ENCODE measurements at places on chromosomes 2 and 18.

GRCh38 chr18:51164761-51165281, 32.7 kb downstream of the MEX3C start:
- DNase-seq, result no peak

GRCh38 chr2:198478361-198478760, 674.0 kb downstream of the PLCL1 start:
- DNase-seq, result no peak

- DNase-seq, result no peak
Observed at GRCh38 chr2:180334514-180334913, 327.4 kb upstream of the CWC22 start.

- no peak for DNase-seq
Observed at GRCh38 chr18:43735570-43735969, 458.3 kb upstream of the SYT4 start.

DNA sequence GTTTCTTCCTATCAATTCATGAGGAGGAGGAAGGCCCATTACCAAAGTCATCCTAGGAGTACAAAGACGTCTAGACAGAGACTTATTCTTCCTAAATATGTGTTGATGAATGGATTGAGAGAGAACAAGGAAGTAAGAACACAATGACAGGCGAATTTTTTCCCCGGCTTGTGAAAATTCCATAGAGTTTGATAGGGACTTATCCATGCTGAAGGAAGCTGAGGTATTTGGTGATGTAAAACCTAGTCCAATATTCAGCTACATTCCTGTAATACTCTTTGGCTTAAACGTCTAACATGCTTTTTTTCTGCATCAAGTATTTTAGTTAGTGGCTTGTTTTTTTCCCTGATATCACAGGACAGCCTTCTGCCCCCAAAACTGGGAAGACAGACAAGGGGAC, 121.9 kb upstream of the MYT1L start:
- DNase-seq, result peak; percentile 26

- no peak for DNase-seq
Observed at GRCh38 chr2:215861607-215862350, 151.6 kb downstream of the MREG start.

DNA sequence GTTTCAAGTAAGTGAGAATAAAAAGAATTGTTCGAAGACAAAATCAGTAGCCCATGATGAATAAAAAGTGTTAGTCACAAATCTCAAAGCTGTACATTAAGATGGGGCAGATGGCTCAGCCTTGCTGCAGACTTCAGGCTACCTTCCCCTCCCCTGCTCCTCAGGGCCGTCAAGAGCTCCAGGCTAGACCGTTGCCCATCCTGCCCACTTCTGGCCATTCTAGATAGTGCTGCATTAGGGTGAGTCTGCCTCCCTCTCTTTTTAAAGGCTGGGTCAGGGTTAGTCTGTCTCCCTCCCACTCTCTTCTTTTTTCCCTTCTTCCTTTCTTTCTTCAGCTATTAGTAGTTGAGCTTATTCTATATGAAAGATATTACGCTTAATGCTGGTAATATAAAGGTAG, 86.0 kb downstream of the MAPRE2 start:
- no peak for DNase-seq

DNA sequence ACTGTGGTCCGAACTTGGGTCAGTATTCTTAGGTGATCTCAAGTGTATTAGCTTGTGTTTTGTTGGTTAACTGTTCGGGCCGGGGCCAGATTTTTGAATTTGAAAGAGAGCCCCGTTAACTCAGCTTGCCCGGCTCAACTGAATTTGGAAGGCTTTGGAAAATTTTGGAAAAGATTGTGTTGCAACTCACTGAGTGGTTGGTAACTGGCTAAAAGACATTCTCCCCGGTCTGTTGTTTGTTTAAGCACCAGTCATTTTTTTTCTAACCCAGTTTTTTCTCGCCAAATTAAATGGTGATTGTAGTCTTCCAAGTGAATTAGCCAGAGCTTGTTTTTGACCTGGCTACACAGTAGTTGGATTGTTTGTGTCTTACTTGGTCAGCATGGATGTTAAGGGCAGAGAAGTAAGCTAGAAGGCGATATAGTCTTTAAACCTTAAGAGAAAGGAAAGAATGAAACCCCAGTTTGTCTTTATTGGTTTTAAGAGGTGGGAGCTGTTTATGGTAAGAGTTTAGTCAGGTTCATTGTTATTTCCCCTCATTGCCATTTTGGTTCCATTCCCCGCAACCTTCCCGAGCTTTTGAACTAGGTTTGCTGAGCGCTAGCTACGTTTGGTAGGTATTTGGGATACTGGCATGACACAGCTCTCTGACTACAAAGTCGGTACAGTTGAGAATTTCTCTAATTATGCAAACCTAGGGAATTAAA, 2.4 kb downstream of the MAP4K4 start:
- DNase-seq, result no peak

GRCh38 chr2:236934656-236935055, 151.0 kb upstream of the COPS8 start:
- no peak for DNase-seq

DNA sequence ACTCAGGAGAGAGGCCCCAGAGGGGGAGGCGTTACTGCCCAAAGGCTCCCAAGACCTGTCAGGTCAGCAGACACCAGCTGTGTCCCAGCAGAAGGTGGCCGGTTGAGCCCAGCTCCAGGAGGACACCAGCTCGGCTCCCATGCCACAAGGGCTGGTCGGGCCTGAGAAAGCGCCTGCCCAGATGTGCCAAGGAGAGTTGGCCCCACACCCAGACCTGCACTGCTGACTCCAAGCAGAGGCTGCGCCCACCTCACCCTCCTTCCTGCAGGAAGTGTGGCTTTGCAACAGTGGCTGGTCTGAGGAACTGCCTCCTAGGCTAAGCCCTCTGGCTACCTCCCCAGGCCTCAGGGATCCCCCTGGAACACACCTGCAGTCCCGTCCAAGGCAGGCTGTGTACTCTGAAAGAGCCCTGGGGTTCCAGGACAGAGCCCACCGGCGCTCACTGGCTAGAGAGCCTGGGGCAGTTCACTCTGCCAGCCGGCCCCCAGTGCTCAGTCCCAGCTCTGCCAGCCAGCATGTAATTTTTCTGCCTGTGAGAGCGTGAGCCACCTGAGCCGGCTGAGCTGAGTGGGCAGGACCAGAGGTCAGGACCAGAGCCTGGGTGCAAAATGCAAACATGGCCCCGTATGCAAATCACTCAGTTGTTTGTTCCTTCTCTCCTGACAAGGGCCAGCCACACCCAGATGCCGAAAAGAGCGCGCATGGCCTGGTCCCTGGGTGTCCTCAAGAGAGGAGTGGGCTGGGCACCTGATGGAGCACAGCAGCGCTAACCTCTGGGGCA, 36.9 kb upstream of the PTMA start:
- no peak for DNase-seq

DNA sequence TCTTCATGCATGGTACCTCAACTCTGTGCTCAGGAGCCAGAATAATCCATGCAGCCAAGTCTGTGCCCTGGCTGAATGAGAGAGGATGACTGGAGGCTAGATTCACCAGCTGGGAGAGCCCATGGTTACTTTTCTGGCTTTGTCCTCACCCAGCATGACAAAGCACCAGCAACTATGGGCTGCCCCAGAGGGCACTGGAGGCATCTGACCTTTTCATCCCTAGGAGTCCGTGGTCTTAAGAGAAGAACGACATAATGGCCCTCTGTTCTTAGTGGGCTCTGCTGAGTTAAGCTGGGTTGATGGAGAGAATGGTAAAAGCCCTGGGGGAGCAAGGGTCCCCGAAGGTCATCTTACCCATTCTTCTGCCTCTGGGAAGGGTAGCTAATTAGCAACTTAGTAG, 54.6 kb upstream of the TNP1 start:
- DNase-seq, result no peak

GRCh38 chr2:143928613-143929012, 591.3 kb downstream of the ZEB2 start:
- DNase-seq, result no peak

- peak; percentile 9 for DNase-seq
Observed at GRCh38 chr18:24227977-24228666, 89.3 kb downstream of the CABYR start.

- no peak for DNase-seq
Observed at GRCh38 chr2:68880213-68880612, 9.0 kb upstream of the BMP10 start.

GRCh38 chr2:186365406-186365805, 120.7 kb upstream of the ZC3H15 start:
- DNase-seq, result no peak

DNA sequence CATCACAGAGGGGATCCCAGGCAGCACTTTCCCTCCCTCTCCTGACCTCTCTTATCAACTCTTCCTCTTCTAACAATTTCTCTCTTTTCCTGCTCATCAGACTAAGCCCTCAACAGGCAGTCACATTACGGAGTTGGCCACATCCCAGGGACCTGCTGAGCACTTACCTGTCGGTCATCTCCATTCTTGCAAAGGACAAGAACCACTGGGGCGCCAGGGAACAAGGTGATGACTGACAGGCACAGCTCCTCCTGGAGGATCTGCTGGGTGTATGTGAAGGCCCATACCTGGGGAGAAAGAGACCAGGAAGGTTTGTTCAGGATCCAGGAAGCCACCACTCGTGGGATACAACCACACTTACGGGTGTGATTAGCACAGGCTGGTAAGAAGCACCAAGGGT, 104.8 kb upstream of the CAPN13 start:
- DNase-seq, result no peak

GRCh38 chr2:160974803-160975202, 185.4 kb upstream of the TANK start:
- DNase-seq, result no peak

DNA sequence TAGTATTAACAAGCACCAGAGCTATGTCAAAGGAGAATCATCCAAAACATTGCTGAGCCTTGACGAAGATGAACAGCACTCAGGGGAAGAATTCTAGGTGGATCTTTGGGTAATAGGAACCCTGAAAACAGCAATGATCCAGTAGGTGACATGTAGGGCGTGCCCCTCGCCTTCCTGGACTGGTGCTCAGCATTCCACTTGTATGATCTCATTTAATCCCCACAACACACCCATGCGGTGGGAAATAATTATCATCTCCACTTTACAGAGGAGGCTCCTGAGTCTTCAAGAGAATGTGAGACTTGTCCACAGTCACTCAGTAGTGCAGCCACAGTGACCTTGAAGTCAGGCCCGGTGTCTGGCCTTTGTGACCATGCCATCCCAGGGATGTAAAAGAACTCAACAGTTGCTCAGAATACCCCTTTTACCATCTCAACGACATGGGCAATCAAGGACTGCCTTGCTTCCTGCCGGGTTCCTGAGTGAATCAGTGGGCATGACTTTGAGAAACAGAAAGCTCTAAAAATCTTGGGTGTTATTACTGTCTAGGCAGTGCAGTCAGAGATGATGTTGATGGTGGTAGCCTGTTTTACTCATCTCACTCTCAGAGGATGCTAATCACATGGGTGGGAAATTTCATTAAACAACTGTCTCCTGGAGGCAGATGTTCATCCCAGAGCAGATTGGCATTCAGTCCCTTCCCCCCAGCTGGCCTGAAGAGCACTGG, 161.6 kb downstream of the BCL11A start:
- no peak for DNase-seq

DNA sequence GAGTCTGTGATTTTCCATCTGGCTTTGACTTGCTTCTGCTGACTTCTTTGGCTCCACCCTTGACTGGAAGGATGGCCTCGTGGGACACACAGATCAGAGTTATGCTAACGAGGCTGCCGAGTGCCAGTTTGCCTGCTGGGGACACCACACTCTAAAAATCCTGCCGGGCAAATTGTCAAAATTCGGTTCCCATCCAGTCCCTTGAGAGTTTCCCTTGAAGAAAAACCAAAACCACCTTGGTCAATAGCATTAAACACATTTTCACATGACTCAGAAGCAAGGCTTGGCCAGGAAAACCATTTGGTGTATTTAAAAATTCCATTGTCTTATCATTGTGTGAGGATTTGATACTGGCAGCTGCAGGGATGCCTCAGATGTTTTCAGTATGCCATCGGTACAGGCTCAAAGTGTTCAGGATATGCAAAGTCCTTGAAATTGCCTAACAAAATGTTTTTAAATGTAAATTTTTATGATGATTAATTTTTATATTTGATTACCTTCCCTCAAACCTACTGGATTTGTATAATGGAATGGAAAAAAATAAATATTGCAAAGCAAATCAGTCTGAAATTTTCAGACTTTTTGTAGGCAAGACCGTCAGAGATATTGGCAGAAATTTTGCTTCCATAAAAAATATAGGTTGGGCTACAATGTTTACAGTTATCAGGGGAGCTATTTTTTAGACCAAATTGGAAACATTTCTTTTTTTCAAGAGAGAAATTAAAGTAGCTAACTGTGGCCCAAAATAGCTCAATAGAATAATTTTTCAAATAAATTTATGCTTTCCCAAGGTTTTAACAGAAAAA, 41.6 kb downstream of the KCNE4 start:
- no peak for DNase-seq

DNA sequence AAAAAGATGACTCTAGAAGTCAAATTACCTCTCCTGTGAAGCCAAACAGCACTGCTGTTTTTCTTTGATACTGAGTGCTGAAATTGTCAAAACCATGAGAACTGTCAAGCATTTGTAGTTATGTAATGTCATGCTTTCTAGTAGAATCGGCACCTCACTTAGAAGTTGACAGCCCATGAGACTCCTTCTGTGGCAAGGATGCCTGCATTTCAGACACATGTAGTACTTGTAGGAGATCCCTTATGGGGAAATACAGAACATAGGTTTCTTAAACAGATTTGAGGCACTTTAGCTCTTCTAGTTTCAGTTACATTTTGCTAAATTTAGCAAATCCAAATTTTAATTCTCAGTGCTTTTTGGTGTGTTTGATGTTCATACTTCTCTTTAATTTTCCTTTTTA, 15.7 kb downstream of the ZNF407 start:
- DNase-seq, result no peak

DNA sequence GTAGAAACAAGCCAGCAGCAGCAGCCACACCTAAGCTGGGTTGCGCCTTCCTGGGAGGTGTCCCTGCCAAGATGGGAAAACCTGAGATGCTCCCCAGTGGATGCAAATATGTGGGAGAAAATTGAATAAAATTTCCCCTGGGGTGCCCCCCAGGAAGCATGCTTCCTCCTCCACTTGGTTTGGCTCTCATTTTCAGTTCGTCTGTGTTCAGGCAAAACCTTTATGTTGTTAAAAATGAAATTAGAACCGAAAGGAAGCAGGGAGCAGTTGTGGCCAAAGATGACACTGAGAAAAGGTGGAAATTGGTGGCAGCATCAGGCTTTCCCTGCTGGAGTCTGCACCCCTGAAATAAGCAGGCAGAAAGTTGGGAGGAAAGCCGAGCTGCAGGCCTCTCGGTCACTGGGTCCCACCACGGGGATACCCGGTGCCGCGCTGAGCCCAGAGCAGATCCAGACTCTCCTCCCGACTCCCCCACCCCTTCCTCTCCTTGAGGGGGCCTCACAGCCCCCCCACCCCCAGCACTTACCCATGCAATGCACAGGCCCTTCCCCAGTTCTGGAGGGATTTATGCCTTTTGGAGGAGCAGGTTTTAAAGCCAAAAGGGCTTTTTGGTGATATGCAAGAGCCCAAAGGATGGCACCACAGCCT, 267.7 kb upstream of the SPRED2 start:
- no peak for DNase-seq

Measured in AG04449 (cell line).